ENCODE measurements at places on chromosomes 2 and 18.

DNA sequence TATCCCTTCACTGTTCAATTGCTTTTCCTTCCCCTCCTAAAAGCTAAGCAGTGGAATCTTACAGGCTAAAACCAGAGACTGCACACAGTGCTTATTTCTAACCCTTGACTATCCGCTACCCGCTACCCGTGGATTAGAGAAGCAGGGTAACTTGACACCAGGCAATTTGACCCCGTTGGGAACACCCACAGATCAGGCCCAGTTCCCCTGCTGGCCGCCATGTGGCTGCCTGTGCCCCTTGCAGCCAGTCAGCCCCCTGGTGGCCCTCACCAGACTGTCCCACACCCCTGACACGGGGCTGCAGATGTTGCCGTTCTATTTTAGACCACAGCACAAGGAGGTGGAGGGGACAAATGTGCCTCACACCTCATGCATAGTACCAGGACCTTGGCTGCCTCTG lies 74.8 kb downstream of the TXNL1 start:
- DNase-seq, result no peak

DNA sequence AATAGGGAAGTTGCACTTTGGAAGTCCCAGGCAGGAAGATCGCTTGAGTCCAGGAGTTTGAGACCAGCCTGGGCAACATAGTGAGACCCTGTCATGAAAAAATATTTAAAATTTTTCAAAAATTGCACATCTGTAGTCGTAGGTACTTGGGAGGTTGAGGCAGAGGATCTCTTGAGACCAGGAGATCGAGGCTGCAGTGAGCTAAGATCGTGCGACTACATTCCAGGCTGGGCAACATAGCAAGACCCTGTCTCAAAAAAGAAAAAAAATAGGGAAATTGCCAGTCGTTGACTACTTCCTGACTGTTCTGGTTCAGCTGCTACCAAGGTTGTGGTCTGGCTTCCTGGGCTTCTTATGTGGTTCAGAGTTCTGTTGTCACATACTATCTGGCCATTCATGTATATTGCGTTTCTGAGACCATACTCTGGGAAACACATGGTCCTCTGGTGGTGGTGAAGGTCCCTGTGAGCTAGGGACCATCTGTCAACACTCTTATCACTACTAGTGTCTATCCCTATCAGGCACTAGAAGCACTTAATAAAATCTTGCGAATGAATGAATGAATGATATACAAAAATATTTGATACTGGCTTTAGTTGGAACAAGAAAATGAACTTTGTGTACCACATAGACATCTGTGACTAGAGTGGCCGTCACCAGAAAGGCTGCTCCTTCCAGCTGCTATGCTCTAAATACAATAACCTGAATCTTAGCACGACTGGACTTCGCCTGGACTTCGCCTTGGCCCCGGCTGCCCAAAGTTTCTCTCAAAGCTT lies 861 bp upstream of the KLHL23 start:
- DNase-seq, result no peak

GRCh38 chr2:114651933-114652332 lies 209.5 kb downstream of the DPP10 start:
- no peak for DNase-seq

- DNase-seq, result no peak
Observed at GRCh38 chr2:104584393-104584792, 269.5 kb upstream of the POU3F3 start.

- DNase-seq, result no peak
Observed at GRCh38 chr2:114724454-114724853, 282.0 kb downstream of the DPP10 start.

- no peak for DNase-seq
Observed at GRCh38 chr2:146820672-146821071, 1024.2 kb upstream of the ACVR2A start.

GRCh38 chr2:71922499-71923142 lies 225.0 kb downstream of the CYP26B1 start:
- DNase-seq, result no peak

GRCh38 chr2:21330786-21331391 lies 207.1 kb downstream of the TDRD15 start:
- no peak for DNase-seq

DNA sequence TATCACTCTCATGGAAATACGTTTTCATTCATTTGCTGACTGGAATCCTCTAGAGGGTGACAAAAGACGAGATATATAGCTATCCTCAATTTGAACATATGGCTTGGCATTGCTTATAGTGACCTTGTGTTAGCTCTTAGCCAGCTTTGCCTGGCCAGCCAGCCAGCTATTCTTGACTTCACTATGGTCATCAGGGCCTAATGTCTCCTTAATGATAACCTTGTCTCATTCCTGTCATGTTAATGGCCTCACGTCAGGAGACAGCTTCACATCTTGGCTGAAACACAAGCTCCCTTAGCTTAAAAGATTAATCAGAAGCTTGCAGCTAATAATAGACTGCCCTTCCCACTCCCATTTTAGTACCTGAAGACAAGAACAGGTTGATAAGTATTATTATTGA lies 1517.5 kb upstream of the PIK3C3 start:
- no peak for DNase-seq

- no peak for DNase-seq
Observed at GRCh38 chr2:64284751-64285150, 140.5 kb upstream of the PELI1 start.

DNA sequence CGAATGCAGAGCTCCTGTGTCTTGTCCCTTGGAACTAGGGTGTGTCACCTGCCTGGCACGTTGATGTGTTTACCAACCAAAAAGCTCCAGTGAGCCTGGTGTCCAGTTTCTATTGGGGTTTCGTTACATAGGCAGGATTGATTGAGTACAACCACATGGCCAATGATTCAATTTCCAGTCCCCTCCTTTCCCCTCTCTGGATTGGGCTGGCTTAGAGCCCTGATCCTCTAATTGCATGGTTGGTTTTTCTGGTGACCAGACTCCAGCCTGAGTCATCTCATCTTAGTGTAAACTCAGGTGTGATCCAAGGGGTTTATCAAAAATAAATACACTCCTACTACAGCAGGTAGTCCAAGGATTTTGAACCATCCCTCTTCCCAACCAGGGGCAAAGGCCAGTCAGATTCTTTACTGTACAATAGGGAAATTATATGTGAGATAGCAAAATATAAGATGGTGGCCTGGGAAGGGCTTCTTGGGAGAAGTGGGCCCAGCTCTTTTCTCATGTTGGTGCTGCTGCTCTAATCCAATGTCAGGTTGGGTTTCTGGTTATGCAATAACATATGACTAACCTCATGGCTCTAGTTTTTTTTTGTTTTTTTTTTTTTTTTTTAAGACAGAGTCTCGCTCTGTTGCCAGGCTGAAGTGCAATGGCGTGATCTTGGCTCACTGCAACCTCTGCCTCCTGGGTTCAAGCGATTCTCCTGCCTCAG lies 64.7 kb upstream of the MGAT5 start:
- DNase-seq, result no peak

DNA sequence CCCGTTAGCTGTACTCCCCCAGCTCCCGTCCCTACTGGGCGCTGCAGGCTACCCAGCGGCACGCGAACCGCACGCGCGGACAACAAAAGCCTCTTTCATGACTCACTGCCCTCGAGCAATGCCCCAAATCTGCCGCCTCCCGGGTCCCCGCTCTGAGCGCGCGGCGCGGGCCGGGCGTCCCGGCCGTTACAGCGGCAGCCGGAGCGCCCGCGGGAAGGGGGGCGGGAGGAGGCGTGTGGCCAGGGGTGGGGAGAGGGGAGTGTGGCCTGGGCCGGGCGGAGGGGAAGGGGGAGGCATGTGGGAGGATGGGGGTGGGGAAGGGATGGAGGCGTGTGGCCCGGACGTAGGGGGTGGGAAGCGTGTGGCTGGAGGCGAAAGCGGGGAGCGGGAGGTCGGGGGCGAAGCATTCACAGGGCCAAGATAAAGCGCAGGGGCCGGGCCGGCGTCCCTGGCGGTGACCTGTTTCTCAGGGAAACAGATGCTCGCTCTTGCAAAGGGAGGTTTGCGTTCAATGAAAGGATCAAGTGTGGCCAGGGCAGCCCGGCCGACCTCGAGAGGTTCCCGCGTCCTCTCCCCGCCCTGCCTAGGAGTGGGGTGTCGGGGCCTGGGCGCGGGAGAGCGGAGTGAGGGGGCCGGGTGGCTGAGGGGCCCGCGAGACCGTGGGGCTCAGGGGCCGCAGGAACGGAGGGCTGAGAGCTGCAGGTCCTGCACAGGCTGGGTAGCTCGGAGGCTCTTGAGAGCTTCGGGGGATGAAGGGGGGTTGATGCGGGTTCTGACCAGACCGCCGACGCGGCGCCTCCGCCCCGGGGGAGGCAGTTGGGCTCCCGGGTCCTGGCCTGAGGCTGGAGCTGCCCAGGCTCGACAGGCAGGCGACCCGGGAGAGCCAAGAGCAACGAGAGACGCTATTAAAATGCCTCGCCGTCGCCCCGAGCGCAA lies 3.5 kb upstream of the NEUROD1 start:
- DNase-seq, result peak; percentile 53

- DNase-seq, result no peak
Observed at GRCh38 chr2:25651782-25652455, 21.5 kb downstream of the DTNB start.

- DNase-seq, result no peak
Observed at GRCh38 chr18:28212060-28212459, 35.1 kb upstream of the CDH2 start.

DNA sequence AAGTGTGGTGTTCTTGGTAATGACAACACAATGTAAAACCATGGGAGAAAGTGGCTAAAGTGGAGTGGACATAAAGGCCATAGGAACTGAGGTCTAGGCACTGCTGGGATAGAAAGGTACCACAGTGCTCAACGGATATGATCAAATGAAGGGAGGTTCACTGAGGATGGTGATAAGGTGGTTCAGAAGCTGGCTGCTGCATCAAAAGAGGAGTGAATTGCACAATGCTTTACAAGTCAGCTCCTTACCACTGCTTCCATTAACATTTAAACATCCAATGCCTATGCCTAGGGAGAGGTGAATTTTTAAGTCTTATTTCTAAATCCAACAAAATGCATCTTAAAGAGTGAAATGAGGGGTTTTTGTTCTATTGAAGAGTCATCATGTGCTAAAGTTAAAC lies 100.1 kb upstream of the ITGB6 start:
- no peak for DNase-seq

- DNase-seq, result no peak
Observed at GRCh38 chr2:109062859-109063700, 65.9 kb upstream of the SH3RF3 start.

DNA sequence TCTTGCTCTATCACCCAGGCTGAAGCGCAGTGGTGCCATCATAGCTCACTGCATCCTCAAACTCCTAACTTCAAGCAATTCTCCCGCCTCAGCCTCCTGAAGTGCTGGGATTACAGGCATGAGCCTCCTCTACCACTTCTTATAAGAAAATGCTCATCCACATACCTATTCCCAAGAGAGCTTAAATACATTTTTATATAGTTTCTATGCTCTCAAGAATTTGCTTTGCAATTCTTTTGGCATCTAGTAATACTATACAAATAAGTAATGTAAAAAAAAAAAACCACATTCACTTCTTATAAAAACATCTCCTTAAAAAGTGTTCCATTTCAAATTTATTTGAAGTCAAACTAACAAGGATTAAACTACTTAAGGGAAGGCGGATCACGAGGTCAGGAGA lies 197.3 kb downstream of the DNAH7 start:
- no peak for DNase-seq

DNA sequence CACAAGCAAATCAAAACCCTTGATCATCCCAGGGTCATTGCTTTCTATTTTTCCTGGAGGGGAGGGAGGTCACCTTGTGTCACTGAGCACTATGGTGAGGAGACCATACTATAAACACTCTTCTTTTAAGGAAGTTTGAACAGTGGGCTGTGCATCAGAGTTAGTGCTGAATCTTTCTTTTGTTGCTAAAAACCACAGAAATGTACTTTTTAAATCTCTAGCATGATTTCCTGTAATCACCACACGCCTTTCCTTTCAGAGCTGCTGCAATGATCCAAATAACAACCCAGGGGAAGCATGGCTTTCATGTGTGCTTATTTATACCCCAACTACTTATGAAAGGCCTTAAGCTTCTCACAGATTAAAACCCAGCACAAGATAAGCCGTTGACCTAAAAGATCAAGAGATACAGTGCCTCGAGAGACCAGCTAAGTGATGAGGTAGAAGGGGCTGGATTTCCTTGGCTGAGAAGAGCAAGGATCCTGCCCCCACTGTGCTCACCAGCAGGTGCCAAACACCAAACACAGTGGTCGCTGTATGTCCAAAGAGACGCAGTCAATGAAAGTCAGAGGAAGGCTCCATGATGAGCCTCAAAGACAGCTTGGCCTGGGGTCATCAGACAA lies 34.7 kb downstream of the TRABD2A start:
- no peak for DNase-seq

- no peak for DNase-seq
Observed at GRCh38 chr2:234345921-234346320, 151.0 kb downstream of the ARL4C start.

DNA sequence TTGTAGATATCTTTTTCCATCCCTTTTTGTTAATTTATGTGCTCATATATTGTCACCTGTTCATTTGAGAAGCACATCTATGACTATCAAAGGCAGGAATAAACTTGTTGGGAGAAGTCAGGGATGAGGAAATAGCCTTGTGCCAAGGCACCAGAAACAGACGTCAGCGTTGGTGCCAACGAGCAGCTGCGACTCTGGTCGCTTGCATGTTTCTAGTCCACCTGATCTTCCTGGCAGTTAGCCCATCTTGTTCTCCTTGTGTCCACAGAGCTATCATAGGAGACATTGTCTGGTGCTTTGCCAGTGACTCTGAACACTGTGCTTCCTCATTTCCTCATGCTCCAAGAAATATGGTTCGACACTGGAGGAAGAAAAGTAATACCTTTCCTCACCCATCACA lies 374.4 kb downstream of the PTPRM start:
- no peak for DNase-seq

DNA sequence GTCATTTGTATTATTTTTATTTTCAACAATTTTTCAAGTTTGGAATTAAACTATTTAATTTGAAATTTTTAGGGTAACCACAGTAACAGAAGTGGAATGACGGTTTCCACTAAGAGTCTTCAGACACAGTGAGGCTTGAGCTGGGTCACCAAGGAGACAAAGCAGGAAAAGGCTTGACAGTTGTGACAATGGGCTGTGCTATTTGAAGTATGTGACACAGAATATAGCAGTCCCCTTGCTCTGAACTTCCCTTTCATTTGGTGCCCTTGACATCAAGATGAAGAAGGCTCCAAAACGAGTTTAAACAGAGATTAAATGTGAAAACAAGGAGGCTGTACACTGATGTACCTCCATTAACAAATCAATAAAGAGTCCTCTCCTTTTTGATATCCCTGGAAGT lies 265.4 kb upstream of the DLGAP1 start:
- no peak for DNase-seq

- no peak for DNase-seq
Observed at GRCh38 chr18:39051013-39051412, 1485.4 kb upstream of the CELF4 start.

- DNase-seq, result no peak
Observed at GRCh38 chr18:76467371-76468190, 27.5 kb downstream of the ZNF516 start.

Measured in frontal cortex (tissue), 4 donors.